GM03348 (cell line): ENCODE measurements at places on chromosomes 16 and 17.

DNA sequence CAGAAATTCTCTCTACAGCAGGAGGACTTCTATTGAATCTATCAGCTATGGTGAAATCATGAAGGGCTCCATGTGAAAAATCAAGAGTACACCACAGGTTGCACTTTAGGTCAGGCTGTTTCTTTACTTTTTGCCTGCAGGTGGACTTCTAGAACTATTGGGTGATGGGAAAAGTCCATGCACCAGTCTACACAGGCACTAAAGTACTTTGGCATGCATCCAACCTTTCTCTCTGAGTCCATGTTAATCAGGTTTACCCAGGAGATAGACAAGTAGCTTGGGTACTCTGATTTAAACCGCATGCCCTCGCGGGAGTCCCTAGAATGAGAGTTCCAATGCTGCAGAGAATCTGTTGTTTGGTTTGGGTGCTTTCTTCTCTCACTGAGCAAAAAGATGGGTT lies 9.1 kb upstream of the ANKFN1 start:
- no peak for DNase-seq

- no peak for DNase-seq
Observed at GRCh38 chr17:81720267-81721071, 8.4 kb downstream of the SLC25A10 start.

- DNase-seq, result no peak
Observed at GRCh38 chr16:5309946-5310611, 212.5 kb upstream of the EEF2KMT start.

DNA sequence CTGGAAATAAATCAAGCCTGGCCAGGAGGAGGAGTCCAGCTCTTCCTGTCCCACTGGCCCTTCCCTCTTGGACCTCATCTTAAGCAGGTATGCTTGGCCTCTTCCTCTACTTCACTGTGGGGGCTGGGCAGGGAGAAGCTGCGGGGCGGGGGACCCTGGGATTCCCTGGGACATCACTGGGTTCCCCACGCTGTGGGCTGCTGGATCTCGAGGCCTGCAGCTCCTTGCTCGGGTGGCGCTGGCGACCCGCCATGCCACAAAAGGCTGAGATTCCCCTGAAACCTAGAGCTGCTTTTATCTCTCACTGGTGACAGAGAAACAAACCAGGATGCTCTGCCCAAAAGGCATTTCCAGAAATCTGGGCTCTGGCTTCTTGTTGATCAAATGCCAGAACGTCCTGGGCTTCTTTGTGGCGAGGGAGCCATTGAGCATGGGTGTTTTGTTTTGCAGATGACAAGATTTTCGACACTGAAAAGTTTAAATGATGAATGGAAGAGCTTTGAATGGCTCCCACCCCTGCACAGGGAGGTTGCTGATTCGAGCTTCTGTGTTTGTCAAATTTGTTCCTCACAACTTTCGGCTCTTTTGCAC lies 8.6 kb upstream of the PGS1 start:
- no peak for DNase-seq

- peak; percentile 86 for DNase-seq
Observed at GRCh38 chr17:62653826-62654761, 26.6 kb downstream of the MRC2 start.

- DNase-seq, result peak; percentile 84
Observed at GRCh38 chr16:81723098-81723723, 55.9 kb upstream of the PLCG2 start.

DNA sequence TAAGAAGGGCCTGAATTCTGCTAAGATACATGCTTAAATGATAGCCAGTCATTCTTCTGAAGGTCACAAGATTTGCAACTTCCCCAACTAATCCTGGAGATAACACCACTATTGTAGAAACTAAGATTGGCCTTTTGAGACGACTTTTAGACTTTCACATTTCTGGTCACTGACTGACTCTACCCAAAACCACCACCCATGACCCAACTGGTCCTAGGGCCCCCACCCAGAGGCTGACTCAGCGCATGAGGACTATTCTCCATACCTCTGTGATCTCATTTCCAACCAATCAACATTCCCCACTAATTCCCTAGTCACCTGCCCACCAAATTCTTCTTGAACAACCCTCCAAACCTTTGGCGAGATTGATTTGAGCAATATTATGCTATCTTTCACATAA lies 1299.0 kb downstream of the CDH11 start:
- DNase-seq, result no peak

DNA sequence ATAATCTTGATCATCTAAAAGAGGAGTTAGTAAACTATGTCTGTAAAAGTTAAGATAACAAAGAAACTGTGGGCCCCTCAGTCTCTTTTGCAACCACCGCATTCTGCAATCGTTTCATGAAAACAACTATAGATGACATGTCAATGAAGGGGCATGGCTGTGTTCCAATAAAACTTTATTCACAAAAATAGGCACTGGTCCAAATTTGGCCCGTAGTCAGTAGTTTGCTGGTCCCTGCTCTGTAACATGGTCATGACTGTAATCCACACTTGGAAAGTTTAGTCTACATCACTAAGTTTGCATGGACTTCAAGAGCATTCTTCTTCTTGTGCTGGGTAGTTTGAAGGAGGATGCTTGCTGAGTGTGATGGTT lies 299.3 kb upstream of the PSMD7 start:
- no peak for DNase-seq

- DNase-seq, result no peak
Observed at GRCh38 chr16:2795395-2796143, 2.7 kb upstream of the PRSS41 start.

GRCh38 chr17:82752371-82753200 lies 721 bp downstream of the TBCD start:
- peak; percentile 67 for DNase-seq

DNA sequence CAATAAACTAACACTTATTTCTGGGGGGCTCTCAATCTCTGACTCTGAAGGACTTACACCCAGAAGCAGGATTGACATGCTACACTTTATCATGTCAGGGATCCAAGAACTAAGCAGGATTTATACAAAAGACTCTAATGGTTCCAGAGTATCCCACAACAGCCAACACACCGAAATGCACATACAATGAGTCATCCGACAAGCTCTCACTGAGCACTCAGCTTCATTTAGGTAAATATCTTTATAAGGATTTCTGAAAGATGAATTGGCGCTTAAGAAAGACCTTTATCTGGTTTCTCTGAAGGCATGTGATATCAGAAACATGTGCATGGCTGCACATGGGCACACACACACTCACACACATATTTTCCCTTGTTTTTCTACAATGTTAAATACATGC lies 77.2 kb downstream of the TOX3 start:
- DNase-seq, result no peak

DNA sequence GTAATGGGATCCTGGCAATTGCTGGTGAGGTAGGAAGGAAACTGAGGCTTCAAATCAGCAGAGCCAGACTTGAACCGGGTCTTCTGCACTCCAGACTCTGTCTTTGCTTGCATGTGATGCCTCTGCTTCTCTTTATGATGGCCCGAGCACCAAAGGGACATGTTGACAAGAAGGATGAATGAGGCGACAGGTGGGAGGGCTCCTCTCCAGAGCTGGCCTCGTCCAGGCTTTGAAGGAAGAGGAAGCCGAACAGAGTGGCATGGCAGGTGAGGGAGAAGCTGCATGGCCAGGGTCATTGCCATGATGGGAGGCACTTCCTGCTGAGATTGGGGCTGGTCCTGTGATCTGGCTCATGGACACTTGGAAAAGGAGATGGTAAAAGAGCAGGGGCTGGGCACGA lies 40.8 kb downstream of the AKAP1 start:
- DNase-seq, result no peak

DNA sequence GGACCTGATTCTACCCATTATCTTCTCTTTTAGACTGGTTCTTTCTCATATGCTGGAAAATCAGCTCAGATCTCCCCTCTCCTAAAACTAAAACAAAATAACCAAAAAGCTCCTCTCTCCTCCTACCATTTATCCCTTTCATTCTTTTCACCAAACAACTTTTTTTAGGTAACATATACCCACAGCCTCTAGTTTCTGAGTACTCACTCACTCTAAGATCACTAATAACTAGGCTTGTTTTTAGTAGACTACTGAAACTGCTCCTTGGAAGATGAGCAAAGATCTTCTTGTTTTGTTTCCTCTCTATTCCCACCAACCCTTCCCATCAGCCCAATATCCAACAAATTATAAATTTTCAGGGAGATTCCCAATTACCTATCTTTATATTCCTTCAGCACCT lies 129.0 kb downstream of the SKAP1 start:
- no peak for DNase-seq

DNA sequence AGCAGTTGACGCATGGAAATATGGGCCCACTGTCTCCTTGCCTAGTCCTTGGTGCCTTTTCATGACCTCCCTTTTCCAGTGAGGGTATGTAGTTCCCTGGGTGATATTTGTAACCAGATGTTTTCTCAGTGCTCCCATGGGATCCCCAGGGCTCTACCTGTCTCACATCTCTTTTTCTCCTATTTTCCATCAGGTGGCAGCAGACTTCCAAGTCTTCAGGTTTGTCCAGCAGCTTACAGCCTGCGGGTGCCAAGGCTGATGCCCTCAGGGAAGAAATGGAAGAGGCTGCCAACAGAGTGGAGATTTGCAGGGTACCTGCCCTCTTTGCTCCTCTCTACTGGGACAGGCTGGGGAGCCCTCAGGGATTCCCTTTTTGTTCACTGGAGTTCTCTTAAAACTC lies 89.1 kb downstream of the ELAC2 start:
- DNase-seq, result no peak

GRCh38 chr16:56576585-56577299 lies 11.9 kb downstream of the MT4 start:
- DNase-seq, result peak; percentile 88

DNA sequence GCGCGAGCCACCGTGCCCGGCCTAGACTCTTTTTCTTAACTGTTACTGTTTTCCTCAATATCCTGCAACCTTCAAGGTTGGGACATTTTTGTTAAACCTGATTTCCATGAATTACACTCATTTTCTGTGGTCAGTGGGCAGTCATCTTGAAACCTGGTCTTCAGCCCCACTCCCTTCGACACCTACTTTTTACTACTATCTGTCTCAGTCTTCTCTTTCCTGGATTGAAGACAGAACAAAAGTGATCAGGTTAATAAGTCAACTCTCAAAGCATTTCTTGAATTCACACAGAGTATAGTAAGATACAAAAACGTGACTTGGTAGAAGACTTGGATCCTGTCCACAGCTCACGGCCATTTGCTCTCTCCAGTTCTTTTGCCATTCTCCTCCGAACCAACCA lies 6.1 kb downstream of the MINK1 start:
- DNase-seq, result no peak

GRCh38 chr16:56689171-56689570 lies 6.9 kb downstream of the MT1X start:
- DNase-seq, result no peak

GRCh38 chr17:80416260-80416939 lies 1.4 kb downstream of the ENDOV start:
- DNase-seq, result no peak

GRCh38 chr17:42518046-42518754 lies 17.8 kb upstream of the NAGLU start:
- peak; percentile 87 for DNase-seq

DNA sequence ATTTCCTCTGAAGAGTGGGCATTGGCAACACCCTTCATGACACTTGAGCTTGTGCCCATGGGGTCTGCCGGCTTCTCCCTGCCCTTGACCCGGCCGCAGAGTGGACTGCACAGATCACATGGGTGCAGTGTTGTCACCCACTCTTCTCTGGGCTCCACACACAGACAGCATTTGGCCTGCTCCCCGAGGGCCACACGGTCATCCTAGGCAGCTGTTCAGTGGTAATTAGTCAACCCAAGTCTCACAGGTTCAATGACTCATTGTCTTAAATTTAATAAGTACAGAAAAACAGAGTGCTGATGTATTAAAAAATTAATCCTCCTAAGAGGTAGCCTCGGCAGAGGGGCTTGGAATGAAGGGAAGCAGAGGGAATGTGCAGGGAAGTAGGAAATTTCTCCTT lies 204.8 kb downstream of the MSI2 start:
- no peak for DNase-seq

GRCh38 chr17:68981288-68981687 lies 26.1 kb upstream of the ABCA8 start:
- DNase-seq, result peak; percentile 67

DNA sequence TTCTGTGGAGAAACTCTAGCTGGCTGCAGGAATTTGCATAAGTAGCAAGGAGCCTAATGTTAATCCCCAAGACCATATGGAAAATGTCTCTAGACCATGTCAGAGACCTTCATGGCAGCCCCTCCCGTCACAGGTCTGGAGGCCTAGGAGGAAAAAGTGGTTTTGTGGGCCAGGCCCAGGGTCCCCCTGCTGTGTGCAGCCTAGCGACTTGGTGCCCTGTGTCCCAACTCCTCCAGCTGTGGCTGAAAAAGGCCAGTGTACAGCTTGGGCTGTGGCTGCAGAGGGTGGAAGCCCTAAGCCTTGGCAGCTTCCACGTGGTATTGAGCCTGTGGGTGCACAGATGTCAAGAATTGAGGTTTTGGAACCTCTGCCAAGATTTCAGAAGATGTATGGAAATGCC lies 306.9 kb upstream of the CA10 start:
- no peak for DNase-seq

GRCh38 chr16:11162586-11163268 lies 93.3 kb downstream of the SOCS1 start:
- no peak for DNase-seq

- DNase-seq, result no peak
Observed at GRCh38 chr17:34837876-34838478, 123.3 kb downstream of the CCT6B start.

- peak; percentile 65 for DNase-seq
Observed at GRCh38 chr16:75385507-75386152, 47.7 kb downstream of the CFDP1 start.

GRCh38 chr16:50838885-50839284 lies 97.0 kb downstream of the CYLD start:
- no peak for DNase-seq

DNA sequence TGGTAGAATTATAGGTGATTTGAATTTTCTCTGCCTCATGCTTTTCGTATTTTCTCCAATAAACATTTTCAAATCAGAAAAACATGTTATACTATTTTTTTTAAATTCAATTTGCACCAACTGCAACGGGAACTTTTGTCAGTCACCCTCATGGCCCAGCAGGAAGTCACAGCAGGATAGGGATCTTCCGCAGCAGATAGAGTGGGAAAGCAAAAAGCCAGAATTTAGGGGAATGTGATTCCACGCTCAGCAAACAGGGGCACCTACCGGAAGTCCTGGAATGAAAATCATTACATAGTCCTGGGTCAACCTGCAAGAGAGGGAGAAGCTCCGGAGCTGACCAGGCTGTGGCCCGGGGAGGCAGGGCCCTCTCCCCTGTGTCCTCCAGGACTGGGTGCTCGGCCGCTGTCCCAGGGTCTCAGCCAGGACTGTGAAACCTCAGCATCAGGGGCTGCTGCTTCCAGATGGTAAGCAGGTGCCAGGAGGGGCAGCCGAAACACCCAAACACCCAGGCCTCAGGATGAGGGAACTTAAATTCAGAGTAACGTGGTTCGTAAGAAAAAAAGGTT lies 3.9 kb downstream of the SLC47A2 start:
- DNase-seq, result no peak
